MG63 (cell line): ENCODE measurements at places on chromosomes 2 and 18.

GRCh38 chr2:101630224-101630949 is 67.1 kb upstream of the MAP4K4 start:
- DNase-seq = no peak

DNA sequence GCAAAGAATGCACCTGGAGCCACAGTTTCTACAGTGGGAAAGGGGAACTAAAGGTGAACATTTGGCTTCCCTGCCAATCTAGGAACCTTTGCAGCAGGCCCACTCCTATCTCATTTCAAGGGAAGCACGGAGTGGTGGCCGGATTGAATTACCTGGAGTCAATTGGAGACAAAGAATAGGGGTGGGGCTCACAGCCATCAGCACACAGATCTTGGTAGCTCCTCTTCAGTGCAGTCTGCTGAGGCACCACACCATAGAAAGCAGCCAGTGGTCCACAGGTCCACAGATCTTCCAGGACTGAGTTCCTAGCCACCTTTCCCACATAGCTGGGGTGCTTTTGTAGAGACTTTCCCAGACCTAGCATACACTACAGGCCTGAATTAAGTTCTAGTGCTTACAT is 43.5 kb upstream of the NXPH2 start:
- DNase-seq = no peak

- no peak for DNase-seq
Observed at GRCh38 chr2:24852431-24853020, 59.3 kb downstream of the CENPO start.

- no peak for DNase-seq
Observed at GRCh38 chr2:70450641-70451250, 102.9 kb downstream of the TGFA start.

GRCh38 chr18:48468151-48468550 is 59.0 kb upstream of the ZBTB7C start:
- no peak for DNase-seq

DNA sequence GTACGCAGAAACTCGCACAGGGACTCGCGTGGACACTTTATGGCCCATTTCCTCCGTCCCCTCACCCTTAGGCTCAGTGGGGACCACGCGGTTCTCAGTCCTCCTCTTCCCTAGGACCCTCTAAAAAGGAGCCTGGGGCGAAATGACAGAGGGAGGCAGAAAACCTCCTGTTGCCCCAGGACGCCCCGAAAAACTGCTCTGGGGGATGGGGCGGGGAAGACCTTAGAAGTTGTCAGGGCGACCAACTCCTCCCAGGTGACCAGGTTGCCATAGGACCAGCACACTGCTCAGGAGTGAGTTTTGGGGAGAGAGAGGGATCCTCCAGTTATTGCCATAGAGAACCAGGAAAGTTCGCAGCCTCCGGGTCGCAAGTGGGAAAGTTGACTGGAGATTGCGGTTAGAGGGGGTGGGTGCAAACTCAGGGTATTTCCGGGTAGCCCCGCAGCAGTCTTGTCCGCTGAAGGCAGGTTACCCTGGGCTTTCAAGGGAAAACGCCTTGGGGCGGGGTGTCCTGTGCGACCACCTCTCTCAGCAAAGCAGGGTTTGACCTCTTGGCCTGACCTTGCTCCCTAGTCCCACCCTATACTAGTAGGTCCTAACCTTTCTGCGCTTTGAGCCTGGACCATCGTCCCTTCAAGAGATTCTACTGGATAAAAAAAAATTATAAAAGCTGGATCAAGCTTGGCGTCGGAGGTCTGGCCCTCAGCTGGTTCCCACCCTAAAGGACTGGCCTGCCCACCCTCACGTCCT is 7.8 kb upstream of the PAX3 start:
- DNase-seq = no peak

- no peak for DNase-seq
Observed at GRCh38 chr2:239806276-239806675, 218.9 kb downstream of the NDUFA10 start.

DNA sequence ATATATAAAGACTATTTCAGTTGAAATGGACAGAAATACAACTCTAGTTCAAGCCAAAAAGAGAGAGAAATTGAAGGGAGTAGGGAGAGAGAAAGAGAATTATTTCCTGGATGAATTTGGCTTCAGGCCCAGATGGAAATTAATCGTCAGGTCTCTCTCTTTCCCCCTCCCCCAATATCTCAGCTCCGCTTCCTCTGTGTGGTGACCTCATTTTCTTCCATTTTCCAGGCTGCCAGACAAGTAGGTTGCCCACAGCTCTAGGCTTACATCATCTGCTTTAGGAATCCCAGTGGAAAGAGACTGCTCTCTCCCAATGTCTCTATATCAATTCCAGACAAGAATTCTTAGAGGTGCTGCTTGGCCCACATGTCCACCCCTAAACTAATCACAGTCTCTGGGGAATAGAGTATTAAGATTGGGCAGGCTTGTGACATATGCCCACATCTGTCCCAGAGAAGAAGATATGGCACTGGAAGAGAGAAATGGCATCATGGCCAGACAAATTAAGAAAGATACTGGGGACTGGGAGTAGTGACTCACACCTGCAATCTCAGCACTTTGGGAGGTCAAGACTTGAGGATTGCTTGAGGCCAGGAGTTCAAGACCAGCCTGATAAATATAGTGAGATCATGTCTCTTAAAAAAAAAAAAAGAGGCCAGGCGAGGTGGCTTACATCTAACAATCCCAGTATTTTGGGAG is 37.2 kb upstream of the CFAP36 start:
- no peak for DNase-seq

GRCh38 chr2:223727562-223727961 is 109.8 kb downstream of the AP1S3 start:
- peak; percentile 35 for DNase-seq

GRCh38 chr18:8503248-8503647 is 106.0 kb upstream of the RAB12 start:
- no peak for DNase-seq

DNA sequence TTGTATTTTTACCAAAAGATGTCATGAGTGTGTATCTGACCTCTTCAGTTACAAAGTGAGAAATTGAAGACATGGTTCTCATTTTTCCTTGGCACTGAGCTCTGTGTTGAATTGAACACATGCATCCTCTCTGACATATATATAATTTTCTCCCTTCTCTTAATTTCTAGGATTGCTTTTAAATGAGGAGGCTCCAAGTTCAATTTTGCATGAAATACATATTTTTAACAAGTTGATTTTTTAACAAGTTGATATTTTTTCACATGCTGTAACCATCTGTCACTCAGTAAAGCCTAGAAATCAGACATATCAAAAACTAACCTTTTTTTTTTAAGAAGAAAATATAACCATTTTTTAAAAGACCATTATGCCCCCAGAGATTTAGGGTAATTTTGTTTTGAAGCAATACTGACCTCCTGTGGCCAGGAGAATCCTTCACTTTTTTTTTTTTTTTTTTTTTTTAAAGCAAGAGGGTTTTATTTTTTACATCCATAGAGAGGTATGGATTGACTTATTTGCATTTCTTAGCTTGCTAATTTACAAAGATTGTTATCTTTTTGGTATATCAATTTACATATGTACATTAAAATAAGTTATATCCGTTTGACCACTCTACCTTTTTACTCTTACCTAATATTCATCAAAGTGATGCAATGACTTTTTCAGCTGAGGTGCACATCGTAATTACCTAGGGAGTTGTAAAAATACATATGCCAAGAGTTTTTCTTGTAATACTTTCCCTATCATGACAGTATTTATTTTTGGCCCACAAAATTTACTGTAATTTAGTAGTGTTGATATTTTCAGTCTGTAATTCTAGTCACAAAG is 161.8 kb downstream of the SOCS6 start:
- no peak for DNase-seq

- no peak for DNase-seq
Observed at GRCh38 chr2:129240061-129240460, 739.4 kb upstream of the RAB6C start.

- no peak for DNase-seq
Observed at GRCh38 chr2:190882411-190882766, 1.8 kb downstream of the GLS start.

DNA sequence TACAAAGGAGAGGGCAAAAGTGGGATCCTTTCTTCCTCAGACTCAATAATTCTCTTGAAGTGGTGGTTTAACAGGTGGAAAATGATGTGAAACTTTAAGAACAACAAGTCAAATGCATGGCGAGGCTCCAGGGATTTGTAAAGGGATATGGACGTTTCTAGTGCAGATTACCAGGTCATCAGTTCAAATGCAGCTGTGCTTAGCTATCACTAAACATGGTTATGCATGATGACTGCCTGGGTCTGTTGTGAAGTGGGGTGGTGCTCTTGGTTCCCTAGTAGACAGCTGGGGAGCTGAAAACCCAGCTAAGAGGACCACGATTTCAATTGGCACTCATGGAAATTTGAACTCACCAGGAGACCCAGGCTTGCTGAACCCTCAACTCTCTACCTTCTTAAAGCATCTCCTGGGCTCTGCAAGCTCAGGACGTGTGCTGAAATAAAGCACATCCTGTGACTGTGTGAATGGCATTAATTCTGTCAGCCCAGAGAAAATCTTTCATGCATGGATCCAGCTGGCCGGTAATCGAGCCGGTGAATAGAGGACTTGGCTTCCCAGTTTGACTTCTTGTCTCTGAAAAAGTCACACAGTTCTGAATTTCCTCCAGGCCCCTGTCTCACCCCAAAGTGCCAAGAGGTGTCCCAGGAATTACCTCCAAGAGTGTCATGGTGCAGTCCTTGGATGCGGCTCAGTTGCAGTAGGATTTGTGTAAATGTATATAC is 146.1 kb downstream of the MTX2 start:
- DNase-seq = no peak

GRCh38 chr2:45643543-45644542 is 7.6 kb upstream of the PRKCE start:
- DNase-seq = peak; percentile 55

- no peak for DNase-seq
Observed at GRCh38 chr2:19878268-19879046, 23.3 kb downstream of the TTC32 start.

DNA sequence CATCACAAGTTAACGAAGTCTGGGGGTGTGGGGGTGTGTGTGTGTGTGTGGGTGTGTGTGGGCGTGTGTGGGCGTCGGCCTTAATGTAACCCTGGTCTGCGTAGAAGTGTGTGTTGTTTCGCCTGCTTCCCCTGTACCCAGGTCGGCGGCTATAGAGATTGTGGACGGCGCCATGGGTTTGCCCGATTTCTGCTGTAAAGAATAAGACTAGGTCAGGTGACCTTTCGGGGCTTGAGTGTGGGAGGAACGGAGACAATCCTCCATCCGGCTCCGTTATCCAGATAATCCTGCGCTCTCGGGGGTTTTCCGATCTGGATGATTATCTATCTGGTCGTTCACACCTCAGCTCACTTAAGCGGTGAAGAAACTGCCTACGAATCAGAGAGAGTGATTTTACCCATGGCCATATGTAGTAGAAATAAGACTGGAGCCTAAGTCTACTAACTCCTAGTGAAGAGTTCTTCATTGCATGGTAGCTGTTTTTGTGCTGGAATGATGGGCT is 543 bp downstream of the HADHB start:
- peak; percentile 45 for DNase-seq

DNA sequence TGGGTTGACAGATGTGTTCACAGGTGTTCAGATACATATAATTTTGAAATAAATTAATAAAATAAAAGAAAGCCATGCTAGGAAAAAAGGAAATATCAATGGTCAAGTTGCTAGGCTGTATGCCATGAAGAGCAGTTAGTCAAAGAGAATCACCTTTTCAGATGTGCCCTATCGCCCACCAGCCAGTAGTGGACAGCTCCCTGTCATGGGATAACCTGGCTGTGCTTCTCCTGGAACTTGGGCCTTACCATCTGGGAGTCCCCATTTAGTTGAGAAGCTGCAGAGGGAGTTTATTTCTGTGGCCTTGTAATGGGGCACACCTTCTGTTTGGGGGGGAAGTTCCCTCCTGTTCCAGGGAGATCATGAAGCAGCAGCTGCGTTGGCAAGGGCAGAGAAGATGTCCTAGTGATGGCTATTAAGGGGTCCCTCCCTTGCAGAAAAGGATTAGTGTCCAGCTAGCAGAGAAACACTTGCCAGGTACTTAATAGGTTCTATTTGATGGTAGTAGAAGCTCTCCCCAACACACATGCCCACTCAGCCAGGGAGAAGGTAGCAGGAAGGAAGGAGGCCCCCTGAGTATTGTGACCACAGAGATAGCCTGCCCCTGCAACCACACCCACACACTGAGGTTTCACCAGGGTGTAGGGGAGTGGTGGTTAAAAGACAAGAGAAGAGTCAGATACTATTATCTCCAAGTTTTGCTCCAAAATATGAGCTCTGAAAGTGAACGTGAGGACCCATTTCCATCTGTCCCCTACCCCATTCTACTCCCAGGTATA is 117.7 kb downstream of the B3GNT2 start:
- no peak for DNase-seq

DNA sequence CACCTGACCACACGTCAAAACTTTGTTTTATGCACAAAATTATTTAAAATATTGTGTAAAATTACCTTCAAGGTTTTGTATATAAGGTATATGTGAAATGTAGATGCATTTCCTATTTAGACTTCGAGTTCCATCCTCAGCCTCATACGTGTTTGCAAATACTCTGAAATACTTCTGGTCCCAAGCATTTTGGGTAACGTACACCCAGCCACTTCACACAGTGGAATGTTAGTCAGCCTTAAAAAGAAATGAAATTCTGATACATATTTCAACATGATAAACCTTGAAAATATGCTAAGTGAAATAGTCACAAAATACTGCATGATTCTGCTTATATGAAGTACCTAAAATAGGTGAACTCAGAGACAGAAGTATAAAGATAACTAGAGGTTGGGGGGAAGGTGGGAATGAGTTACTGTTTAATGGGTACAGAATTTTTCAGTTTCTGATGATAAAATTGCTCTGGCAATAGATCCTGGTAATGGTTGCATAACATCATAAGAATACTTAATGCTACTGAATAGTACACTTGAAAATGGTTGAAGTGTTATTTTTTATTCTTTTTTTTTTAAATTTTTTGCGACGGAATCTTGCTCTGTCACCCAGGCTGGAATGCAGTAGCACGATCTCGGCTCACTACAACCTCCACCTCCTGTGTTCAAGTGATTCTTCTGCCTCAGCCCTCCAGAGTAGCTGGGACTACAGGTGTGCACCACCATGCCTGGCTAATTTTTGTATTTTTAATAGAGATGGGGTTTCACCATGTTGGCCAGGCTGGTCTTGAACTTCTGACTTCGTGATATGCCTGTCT is 24.0 kb downstream of the NOP58 start:
- DNase-seq = no peak

DNA sequence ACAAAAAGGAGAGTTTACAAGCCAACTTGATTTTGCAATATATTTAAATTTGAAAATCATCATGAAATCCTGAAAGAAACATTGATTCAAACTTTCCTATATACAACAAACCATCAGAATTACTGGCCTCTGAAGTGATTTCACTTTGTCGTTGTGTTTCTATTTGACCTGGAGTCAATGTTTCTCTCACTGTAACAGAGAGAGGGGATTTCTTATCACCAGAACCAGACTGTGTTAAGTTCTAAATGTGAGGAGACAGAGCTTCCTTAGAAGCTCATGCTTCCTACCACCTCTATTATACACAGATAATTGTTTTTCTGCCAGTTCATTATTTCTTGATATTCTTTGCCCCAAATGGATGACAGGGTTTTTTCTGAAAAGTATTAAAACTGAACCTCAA is 245.0 kb upstream of the RND3 start:
- no peak for DNase-seq
